Stimulated activated CD4-positive, alpha-beta T cell treated with anti-CD3 and anti-CD28 coated beads, Interleukin-4, amount 100 ng/mL, for 48 hours (primary cell): ENCODE measurements at places on chromosomes 6 and 20.

DNA sequence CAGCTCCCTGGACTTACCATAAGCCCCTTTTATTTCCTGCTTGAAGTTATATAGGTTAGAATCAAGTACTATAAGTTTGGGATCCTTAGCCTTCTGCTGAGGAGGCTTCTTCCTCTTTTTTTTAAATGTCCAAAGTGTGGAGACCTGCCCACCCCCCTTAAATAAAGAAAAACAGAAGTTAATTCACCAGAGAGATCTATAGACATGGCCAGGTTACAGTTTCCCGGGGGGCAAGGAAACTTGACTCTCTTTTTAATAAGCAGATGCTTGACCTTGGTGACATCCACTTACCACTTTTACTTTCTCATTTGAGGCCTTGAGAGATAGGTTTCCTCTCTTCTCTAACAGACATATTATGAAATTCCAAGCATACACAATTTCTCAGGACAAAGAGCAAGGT, 88.3 kb downstream of the BMP2 start:
- no peak for DNase-seq

DNA sequence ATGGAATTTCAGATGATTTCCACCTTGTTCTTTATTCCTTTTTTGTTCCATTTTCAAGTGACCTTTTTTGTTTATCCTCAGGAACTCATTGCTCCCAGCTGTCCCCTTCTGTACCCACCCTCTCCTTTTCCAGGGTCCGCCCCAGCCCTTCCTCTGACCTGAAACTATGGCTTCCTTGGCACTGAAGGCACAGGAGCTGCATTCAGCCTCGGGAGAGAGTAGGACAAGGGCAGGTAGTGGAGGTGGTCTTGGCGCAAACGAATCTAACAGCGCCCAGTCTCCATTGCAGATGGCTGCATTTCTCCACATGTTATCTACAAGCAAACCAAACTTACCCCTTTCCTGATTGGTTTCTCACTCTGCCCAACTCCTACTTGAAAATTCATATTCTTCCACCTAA, 8.8 kb upstream of the ULBP2 start:
- DNase-seq: no peak

- no peak for DNase-seq
Observed at GRCh38 chr6:169955731-169956437, 204.5 kb downstream of the ERMARD start.

DNA sequence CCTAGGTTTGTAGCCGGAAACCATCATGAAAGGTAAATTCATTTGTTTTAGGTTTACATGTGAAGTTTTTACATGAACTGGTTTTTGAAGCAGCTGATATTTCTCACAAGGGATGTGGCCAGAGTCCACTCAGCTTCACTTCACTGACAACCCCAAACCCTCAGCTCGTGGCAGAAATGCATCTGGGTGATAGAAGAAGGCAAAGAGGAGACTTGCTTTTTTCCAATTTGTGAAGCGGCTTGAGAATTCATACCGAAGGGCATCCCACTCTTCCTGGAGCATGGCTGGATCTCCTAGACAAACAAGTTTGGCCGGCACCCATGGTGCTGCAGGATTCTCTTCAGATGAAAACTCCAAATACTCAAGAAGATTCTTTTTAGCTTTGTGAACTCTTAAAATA, 392.8 kb upstream of the CNR1 start:
- no peak for DNase-seq

DNA sequence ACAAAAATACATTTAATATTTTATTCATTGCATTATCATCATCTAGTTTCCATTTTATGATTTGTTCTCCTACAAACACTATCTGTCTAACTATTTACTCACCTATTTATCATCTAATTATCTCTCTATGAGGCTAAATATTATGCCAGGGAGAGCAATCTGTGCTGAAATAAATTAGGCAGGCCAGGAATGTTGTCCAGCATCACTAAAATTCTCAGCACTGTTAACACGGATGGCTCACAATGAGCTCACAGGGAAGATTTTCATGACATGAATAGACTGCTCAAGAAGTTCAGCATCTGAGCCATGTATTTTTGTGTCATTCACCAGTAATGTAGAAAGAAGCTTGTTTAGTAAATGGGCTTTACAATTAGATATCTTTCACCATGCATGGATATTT, 1277.2 kb downstream of the GRIK2 start:
- DNase-seq: no peak

GRCh38 chr20:17628101-17628841, 53.8 kb downstream of the RRBP1 start:
- DNase-seq: no peak

GRCh38 chr6:72559555-72559954, 62.3 kb upstream of the KCNQ5 start:
- DNase-seq: no peak

GRCh38 chr20:2707353-2708072, 14.9 kb downstream of the EBF4 start:
- DNase-seq: no peak

- no peak for DNase-seq
Observed at GRCh38 chr6:112310439-112311125, 36.5 kb upstream of the RFPL4B start.

GRCh38 chr6:131424016-131424415, 149.0 kb upstream of the ARG1 start:
- DNase-seq: no peak

DNA sequence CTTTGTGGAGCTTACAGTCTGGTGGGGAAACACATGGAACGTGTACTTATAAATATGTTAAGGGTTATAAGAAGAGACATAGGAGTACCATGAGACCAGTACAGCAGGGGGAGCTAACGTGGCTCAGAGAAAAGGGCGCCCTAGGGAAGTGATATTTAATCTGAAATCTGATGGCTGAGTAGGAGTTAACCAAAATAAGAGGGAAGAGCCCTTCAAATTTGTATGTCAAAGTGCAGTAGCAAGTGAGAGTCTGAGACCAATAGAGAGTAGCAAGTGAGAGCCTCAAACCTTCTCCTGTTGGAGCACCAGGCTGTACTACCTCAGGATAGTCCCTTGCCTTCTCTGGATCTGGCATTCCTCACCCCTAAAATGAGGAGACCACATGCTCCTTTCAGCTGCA, 6.1 kb upstream of the PKIG start:
- no peak for DNase-seq

DNA sequence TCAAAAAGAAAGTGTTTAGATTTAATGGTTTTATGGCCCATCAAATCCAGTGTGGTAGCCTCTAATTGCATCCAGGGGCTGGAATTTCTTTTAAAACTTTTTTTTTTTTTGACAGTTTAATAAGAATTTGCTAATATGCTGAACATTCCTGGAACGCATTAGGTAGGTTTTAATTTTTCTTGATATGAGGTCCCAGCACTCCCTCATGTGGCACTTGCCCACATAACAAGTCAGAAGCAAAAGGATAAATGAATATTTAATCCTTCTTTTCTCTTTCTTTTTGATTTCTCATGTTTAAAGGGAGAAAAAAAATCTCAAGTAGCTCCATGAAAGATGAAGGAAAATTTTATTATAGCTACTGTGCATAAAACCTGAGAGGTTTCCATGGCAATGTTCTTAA, 13.5 kb downstream of the HAO1 start:
- no peak for DNase-seq

DNA sequence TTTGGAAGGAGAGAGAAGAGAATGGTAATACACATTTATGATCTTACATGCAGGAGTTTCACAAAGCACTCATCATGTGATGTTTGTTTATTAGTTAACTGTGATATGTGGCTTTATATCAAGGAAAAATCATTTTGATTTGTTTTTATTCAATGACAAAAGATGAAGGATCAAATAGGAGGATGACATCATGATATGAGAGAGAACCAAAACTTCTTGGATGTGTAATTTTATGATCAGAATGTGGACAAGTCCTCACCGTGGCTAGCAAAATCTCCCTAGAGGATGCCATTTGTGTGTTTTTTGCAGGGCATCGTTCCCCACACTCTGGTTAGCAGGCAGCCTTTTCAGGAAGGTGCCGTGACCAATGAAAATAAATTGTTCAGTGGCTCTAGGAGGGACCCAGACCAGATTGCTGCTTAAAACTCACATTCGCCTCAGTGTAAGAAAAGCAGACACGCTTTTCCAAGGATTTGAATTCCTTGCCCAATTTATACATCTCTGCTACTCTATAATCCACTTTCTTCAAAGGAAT, 552.7 kb downstream of the NKAIN2 start:
- DNase-seq: no peak

GRCh38 chr20:37238935-37239451, 22.6 kb downstream of the GHRH start:
- DNase-seq: no peak

DNA sequence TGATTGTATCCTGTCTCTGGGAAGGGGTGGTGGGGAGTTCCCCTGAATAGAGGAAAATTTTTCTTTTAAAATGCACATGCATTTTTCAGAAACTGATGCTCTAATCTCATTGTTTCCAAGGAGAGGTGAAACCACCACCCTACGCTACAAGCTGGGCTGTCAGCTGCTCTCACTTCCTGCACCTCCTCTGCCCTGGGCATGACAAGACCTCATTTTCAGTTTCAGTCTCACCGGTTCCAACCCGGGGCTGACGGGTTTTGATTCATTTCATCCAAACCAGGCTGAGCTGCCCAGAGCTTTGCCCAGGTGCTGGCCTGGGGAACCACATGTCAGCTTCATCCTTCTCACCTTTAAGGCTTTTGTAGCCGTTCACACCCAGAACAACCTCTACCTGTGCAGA, 99.7 kb downstream of the EYA2 start:
- DNase-seq: peak; percentile 44

DNA sequence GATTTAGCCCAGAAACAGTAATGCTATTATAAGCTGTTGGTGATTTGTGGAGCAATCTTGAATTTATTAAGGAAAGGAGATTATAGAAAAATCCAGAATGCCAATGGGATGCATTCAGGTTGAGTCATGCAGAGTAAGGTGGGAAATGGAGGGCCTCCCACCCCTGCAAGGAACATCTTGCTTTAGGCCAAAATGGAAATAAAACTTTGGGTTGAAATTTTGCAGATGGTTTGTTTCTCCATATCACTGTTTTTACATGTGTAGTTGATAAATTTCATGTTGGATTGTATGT, 152.4 kb downstream of the BCAS1 start:
- DNase-seq: no peak

GRCh38 chr20:19642860-19643259, 115.2 kb upstream of the RIN2 start:
- DNase-seq: no peak

- no peak for DNase-seq
Observed at GRCh38 chr20:62685781-62686555, 22.7 kb upstream of the NTSR1 start.

DNA sequence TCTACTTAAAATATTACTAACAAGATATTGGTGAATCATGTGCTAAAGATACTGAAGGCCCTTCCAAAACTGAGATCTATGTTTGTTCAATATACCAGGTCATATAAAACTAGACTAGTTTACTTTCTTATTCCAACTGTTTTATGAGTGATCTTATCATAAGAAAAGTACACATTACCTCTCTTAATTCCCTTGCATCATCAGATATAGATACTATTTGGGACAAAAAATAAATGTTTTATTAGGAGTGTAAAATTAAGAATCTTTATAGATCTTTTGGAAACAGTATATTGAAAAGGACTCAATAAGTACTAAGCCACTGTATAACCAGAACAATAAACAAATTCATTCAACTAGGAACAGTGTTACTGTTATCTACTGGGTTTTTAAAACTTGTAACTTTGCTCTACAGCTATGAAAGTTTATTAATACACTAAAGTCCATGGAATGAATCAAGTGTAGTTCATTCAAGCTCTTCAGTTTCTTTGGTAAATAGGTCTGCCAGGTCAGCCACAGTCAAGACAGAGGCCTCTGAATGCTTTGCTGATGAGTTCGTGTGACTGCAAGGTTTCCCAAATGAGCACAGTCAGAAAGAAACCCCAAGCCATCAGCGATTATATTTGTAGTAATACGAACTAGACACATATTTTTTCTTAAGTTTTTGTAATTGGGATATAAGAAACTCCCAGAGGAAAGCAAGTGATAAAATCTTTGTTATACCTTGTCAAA, 71.8 kb upstream of the FBXO30 start:
- no peak for DNase-seq

GRCh38 chr20:33018169-33018931, 10.8 kb downstream of the BPIFB2 start:
- no peak for DNase-seq

DNA sequence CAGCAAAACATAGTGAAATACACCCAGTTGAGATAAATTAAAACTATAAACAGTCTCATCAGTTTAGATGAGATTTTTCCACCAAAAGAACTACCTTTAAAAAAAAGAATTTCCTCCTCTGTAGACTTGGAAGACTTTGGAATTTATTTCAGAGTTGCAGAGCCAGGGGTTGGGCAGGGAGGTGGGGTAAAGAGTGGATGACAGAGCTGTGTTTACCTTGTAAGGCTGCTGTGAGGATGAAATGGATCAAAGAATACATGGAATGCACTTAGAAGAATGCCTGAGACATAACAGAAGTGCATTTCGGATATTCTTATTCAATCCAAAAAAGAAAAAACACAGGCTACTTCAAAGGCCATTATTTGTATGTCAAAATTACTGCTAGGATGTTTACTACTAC, 6.4 kb upstream of the LY86 start:
- no peak for DNase-seq

DNA sequence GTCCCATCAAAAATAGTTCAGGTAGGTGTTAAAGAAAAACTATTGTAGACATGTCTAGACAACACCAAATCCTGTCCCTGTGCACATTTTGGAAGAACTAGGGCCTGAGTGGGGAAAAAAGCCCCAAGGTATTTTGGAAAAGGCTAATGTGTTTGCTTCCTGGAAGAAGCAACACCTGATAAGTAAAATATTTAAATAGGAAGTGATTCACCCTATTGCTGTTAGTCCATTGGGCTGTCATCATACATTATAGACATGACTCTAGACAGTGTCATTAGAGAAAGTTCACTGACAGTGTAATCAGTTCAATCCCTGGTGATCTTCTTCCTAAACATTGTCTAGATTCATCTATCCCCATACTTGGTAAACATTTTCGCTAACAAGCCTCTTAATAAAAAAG, 465.3 kb downstream of the CBLN4 start:
- DNase-seq: no peak

DNA sequence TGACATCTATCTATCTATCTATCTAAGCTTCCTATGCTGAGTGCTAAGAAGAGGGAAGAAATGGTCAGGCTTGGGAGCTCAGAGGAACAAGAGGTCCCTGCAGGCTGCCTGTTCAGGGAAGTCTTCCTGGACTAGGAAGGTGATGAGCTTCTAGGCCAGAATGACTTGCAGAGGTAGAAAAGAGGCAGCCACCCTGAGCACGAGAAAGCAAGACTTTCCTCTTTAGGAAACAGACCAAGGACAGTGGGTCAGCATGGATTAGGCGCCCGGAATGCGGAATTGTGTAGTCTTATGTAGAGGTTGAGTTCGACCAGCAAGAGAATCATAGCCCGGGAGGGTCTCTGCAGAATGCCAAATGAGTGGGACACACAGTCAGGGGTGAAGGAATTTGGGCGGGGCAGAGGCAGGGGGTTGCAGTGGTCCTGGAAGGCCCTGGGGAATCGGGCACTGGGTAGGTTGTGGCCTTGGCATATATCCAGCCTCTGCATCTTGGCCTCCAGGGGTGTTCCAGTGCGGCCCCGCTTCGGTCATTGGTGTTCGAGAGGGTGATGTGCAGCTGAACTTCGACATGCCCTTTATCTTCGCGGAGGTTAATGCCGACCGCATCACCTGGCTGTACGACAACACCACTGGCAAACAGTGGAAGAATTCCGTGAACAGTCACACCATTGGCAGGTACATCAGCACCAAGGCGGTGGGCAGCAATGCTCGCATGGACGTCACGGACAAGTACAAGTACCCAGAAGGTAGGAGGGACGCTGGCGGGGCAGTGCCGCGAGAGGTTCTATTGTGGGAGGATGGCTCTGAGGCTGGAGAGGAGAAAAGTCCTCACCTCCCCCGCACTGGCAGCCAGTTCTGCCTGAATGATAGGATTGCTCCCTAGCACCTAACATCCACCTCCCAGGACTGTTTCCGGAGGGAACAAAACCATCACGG, 32.1 kb downstream of the TGM3 start:
- no peak for DNase-seq
